NCI-H748 treated with DMSO at 0.1 percent for 48 hours (cell line): ENCODE measurements at places on chromosomes 11 and 22.

DNA sequence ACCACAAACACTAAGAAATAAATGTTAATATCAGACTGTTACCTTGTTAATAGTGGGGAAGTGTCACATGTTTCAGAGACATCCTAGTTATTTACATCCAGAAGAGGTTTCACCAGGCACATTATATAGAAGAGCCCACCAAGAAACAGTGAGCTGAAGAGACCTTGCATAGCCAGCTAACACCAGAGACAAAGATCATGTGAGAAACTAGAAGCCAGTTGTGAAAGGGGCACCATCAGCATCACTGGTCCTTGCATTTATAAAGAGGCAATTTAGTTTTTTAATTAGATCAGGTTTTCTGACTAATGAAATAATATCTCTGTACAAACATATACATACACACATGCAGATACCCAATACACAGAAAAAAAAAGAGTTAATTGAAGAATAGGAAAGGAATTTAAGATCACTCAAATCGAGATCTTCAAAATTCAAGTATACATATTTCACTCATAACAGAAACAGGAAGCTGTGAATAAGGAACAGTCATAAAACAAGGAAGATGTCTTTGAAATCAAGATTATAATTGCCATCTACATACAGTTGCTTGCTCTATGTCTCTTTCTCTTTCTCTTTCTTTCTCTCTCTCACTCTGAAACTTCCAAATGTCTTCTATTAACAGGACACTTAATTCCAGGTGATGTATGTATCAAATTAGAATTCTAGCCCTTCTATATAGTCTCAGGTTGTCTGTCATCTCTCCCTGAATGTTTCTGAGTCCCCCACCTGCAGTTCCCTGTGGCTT is 348.7 kb downstream of the ETS1 start:
- no peak for DNase-seq

- peak; percentile 39 for DNase-seq
Measured at GRCh38 chr11:131691181-131692041, 321.0 kb downstream of the NTM start.

DNA sequence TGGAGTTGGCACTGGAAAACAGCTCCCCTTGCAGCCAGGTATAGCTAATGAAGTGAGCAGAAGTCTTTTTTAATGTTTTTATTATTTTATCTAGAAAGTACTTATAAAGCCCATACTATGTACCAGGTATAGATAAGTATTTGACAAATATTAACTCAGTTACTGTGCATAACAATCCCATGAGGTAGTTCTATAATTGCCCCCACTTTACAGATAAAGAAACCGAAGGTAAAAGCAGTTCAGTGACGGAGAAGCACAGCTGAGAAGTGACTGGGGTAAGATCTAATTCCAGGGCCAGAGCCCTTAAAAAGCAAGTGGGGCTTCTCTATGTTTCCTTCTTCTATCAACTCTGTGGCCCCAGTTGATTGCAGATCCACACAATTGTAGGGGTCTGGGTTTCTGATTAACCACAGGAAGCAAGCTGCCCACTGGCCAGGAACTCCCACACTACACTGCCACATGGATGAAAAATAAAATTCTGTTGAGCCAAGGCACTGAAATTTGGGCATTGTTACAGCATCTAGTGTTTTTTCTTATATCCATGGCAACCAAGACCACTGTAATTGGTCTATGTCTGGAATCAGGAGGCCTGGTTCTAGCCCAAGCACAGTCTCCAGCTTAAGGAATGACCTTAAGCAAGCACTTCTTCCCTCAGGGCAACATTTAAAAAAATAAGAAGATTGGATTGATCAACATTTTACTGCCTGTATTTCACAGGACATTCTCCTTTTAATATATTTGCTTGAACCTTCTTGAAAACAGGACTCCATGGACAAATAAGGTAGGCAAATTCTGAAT is 55.3 kb upstream of the TEAD1 start:
- no peak for DNase-seq

- DNase-seq: no peak
Measured at GRCh38 chr11:7573193-7573557, 59.4 kb downstream of the PPFIBP2 start.

DNA sequence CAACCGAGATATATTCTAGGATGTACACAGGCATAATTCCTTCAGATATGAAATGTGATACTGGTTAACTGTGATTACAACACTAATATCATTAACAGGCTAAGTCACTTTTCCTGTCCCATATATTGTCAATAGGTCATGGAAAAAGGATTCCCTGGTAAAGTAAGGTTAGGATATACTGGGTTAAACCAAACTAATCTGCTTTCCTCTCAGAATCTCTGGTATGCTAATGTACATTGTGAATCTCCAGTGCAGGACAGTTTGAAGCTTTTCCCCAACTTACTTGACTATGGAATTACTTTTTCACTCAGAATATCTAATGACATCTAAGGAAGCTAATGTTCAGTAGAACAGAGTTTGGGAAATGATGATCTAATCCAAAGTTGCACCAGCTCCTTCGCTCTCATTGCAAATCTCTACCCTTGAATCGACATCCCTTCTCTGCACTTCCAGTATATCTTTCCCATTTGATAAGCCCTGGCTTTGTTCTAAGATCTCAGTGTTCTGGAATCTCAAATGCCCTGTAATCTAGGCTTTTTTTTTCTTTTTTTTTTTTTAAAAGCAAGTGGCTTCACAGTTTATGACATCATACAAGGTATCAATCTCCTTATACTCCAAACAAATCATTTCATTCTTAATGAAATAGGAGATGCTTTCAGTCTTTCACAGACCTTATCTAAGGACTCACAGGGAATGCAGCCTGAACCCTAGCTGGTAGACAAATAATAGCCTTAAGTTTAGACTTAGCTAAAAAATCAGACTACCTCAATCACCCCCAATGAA is 43.8 kb downstream of the COPB1 start:
- DNase-seq: no peak

DNA sequence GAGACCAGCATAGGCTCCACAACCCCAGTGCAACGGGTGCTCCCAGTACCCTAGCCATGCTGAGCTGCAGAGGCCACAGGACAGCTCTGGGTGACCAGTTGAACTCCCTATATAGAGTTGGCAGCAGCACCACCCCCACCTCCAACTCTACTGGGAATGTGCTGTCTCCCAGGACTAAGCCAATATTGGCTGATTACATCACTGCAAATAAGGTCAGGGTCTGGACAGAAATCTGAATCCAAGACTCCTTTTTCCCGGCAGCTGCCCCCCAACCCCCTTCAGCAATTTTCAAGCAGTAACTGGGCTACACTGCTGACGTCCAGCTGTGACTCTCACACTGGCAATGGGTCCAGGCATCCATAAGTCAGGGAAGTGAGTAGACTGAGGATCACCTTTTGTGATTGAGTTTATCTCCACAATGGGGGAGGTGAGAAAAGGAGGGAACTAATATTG is at the start of gene HPX:
Gene HPX (minus strand): TSS at position 82 of the 453 bp plus-strand sequence. CDS start 24 bp downstream, at position 58.
- no peak for DNase-seq

DNA sequence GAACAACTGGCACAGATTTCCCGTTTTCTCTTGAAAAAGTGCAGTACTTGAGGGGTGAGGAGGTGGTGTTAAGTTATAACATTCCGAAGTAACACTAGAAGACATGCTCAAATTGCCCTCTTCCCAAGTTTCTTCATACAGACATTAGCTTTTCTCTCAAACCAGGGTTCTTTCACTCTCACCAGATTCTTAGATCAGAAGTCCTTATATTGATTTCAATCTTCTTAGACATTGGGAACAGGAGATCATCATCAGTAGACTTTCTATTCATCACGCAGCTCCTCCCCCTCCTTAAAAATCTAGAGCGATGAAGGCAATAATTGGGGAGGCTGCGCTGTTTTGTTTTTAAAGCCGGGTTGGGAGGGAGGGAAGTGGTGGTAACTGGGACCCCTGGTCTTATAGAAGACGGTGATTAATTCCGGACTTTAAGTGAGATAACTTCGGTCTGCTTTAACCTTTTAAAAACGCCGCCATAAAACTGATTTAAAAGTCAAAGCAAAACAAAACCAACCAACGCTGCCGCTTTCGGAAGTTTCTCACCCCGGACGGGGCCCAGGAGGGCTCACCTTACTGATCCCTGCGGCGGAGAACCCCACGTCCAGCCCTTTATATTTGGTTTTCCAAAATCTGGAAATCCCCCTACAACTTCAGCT is 665 bp downstream of the USP28 start:
- DNase-seq: no peak

- no peak for DNase-seq
Measured at GRCh38 chr11:110522471-110522870, 92.7 kb downstream of the FDX1 start.
